ENCODE measurements at places on chromosomes 13 and 19.

GRCh38 chr19:3403489-3404323 lies 37.3 kb downstream of the NFIC start:
- DNase-seq: no peak

- DNase-seq: no peak
Observed at GRCh38 chr13:105050686-105051085, 1484.8 kb downstream of the EFNB2 start.

DNA sequence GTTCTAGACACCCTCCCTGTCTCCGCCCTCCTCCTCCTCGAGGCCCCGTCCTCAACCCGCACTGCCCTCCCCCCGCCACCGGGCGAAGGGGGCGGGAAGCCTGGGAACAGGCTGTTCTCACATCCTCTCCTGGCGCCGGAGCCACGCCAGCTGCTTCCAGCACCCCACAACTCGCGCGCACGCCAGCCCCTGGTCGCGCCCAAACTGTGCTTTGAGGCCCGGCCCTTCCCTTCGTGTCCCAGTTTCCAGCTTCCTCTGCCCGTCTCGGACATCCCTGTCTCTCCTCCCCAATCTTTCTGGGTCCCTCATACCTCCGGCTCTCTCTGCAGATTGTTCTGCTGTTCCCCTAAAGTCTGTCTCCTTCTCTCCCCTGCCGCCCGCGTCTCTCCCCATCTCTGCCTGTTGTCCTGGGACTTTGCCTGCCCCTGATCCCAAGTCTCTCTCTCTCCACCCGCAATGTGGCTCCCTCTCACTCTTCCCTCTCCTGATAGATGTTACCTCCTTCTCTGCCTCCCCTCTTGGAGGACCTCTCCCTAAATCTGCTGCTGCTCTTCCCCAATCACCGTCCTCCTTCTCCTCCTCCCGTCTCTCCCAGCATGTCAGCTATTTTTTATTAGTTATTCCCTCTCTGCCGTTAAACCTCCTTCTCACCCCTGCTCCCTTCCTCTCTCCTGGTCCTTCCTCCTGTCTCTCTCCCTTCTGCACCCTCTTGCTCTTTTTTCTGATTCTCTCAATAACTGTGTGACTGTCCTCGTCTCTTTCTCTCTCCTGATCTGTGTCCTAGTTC lies 14.2 kb downstream of the DPF1 start:
- no peak for DNase-seq

DNA sequence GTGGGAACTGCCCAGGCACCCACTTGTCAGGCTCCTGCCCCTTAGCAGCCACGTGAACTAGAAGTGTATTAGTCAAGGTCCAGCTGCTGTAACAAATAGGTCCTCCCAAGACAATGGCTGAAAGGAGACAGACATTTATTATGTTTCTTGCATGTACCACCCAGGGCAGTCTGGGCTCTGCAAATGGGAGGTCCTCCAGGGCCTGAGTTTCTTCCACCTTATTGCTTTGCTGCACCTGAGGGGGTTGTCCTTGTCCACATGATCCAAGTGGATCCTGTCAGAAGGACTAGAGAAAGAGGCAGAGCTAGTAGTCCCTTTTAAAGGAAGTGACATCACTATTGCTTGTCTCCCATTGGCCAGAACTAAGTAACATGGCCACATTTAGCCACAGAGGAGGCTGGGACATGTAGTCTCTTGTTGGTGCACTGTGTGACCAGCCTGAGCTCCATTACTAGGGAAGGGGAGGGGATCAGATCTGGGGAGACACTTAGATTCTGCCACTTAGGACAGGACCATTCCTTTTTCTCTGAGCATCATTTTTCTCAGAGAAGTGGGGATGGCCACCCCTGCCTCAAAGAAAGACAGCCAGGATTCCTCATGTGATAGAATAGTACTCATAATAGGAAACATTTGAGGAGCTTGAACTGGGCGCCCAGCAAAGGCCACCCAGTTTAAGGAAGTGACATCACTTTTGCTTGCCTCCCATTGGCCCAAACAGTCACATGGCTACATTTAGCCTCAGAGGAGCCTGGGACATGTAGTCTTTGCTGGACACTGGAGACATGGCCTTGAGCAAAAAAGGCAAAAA lies 15.1 kb downstream of the CC2D1A start:
- peak; percentile 25 for DNase-seq

GRCh38 chr19:8511573-8512101 lies 2.3 kb downstream of the ZNF414 start:
- DNase-seq: no peak

- DNase-seq: no peak
Observed at GRCh38 chr13:97130190-97130589, 91.9 kb upstream of the MBNL2 start.

GRCh38 chr13:85194482-85194881 lies 604.7 kb downstream of the SLITRK6 start:
- no peak for DNase-seq

- no peak for DNase-seq
Observed at GRCh38 chr19:41320568-41320967, 10.6 kb downstream of the CCDC97 start.

GRCh38 chr19:35528218-35529038 lies at the start of gene SBSN:
SBSN (minus strand) TSS chr19:35528311; CDS start chr19:35528281, 30 bp downstream.
- peak; percentile 63 for DNase-seq

DNA sequence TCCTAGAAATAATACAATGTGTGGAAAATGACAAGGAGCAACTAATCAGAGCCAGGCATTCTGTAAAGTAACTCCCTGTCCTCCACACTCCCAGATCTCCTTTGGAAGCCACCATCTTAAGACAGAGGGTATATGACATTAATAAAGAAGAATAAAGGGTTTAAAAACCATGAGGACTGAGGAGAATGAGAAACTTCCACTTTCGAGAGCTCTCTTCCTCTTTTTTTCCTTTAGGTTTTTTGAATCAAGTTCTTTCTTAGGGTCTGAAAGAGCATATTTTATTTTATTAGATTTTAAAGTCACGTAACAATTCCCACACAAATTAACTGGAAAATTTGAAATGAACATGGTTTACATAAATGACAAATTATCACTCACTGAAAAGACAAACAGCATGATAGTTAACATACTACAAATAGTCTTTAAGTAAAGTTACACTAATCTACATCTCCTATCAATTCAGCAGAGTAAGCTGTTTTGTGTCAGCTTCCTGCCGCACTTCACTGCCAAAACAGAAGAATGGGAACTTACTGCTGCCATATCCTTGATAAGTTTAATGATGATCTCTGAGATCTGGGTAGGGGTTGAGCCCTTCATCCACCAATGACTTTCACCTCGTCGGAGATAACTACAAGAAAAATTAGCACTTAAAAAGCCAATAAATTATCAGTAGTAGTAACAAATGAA lies 38.6 kb upstream of the FBXL3 start:
- peak; percentile 40 for DNase-seq

GRCh38 chr19:29680937-29681336 lies 15.7 kb downstream of the PLEKHF1 start:
- no peak for DNase-seq

Data from inflammatory macrophage treated with lipopolysaccharide for 1 hour (primary cell).